Thoracic aorta (tissue), 2 donors: ENCODE measurements at places on chromosomes 16 and 17. TPM values are rescaled to one million over a fixed set of nuclear protein-coding genes. Genes with fewer than 3 reads are reported as not detected.

- DNase-seq, result no peak
These were observed 85.6 kb upstream of the TNRC6C start for GRCh38 chr17:77872714-77873499.

The CCL17 gene
- total RNA-seq, result not detected

The ERCC4 gene
- total RNA-seq, result 13.8 TPM

The TBX2 gene
- 49.5 TPM for total RNA-seq

The OTOP3 gene
- not detected for total RNA-seq

The LDHD gene
- total RNA-seq, result 7.2 TPM

- no peak for DNase-seq
These were observed 15.9 kb downstream of the ST6GALNAC2 start for GRCh38 chr17:76569607-76570279.

The OR2C1 gene
- not detected for total RNA-seq

- DNase-seq, result peak; percentile 4
These were observed 2.7 kb upstream of the TANC2 start for GRCh38 chr17:62963296-62963695.

GRCh38 chr16:65863236-65863635 is 503.3 kb upstream of the CDH5 start:
- DNase-seq, result no peak

- DNase-seq, result no peak
These were observed 49.8 kb downstream of the WDR45B start for GRCh38 chr17:82598256-82599119.

GRCh38 chr16:53453928-53454327 is 19.7 kb downstream of the RBL2 start:
- DNase-seq, result no peak

DNA sequence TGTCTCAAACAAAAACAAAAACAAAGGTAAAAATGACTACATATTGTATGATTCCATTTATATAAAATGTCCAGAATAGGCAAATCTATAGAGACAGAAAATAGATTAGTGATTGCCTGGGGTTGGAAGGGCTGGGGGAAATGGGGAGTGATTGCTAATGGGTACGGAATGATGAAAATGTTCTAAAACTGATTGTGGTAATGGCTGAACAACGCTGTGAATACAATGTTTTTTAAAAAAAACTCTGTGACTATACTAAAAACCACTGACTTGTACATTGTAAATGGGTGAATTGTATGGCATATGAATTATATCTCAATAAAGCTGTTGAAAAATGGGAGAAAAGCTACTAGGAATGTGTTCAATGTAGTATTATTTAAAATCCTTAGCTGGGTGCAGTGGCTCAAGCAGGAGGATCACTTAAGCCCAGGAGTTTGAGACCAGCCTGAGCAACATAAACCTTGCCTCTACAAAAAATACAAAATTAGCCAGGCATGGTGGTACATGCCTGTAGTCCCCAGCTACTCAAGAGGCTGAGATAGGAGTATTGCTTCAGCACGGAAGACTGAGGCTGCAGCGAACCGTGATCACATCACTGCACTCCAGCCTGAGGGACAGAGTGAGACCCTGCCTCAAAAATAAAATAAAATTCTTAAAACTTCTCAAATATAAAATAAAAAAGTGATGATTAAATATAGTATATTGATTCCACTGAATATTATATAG is 47.9 kb downstream of the TOM1L2 start:
- no peak for DNase-seq

- peak; percentile 51 for DNase-seq
These were observed 9.2 kb downstream of the SP2 start for GRCh38 chr17:47905221-47905733.

The LITAFD gene
- total RNA-seq, result not detected

The PRSS27 gene
- 8.7 TPM for total RNA-seq

- DNase-seq, result no peak
These were observed 41.2 kb downstream of the RAB11FIP3 start for GRCh38 chr16:466651-467050.

The HCRT gene
- total RNA-seq, result not detected

DNA sequence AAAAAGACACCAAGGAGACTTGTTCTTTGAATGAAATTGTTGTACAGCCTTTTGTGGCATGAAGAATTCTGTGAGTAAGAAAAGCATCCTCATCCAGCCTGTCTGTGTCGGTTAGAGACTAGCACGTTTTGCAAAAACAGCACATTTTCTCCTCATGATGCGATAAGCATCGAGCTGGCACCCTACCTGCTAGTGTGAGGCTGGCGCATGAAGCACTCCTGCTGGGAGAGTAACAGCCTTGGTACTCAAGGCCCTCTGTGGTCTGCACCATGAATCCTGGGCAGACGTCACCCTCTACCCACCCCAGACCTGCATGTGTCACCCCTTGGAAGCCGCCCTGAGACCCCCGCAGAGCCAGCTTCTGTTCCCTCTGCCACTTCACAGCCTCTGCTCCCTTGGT is 92.6 kb upstream of the TMEM132E start:
- no peak for DNase-seq

The HOXB13 gene
- total RNA-seq, result not detected

DNA sequence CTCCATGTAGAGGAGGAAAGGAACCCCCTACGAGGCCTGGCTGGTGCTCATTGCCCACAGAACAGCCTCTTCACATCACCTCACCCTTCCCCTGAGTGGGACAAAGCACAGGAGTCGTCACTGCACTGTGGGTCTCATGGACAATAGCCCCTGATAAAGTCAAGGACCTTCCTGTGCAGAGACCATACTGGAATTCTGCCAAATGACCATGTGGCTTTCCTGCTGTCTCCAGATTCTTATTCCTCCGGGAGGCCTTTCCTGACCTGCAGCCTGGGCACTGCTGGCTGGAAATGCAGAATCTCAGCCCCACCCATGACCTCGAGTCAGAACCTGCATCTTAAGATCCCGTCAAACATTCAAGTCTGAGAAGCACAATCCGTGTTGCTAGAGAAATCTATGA is 60.5 kb upstream of the ERN1 start:
- DNase-seq, result no peak

GRCh38 chr17:740240-741017 is 8.0 kb downstream of the TLCD3A start:
- no peak for DNase-seq

DNA sequence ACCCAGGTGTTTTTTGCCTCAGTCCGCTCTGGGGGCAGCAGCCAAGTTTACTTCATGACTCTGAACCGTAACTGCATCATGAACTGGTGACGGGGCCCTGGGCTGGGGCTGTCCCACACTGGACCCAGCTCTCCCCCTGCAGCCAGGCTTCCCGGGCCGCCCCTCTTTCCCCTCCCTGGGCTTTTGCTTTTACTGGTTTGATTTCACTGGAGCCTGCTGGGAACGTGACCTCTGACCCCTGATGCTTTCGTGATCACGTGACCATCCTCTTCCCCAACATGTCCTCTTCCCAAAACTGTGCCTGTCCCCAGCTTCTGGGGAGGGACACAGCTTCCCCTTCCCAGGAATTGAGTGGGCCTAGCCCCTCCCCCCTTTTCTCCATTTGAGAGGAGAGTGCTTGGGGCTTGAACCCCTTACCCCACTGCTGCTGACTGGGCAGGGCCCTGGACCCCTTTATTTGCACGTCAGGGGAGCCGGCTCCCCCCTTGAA is 2.1 kb upstream of the C17orf107 start:
- no peak for DNase-seq

GRCh38 chr17:57527221-57528057 is 217.7 kb downstream of the CCDC182 start:
- no peak for DNase-seq

DNA sequence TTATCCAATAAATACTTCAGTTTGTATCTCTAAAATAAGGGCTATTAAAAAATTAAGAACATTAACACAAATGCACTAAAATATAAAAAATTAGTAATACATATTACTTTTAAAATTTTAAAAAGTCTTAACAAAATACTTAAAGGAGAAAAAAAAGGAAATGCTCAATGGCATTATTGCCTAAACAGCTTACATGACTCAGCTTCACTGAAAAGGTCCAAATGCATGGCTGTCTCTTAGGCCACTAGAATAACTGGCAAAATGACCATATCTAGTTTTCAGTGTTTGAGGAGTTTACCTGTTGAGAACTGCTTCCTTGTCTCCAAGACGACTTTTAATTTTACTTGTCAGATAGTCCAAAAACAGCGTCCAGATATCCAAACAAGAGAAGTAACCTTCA is 66.0 kb downstream of the XPO6 start:
- DNase-seq, result no peak

The EVI2B gene
- 14.4 TPM for total RNA-seq

DNA sequence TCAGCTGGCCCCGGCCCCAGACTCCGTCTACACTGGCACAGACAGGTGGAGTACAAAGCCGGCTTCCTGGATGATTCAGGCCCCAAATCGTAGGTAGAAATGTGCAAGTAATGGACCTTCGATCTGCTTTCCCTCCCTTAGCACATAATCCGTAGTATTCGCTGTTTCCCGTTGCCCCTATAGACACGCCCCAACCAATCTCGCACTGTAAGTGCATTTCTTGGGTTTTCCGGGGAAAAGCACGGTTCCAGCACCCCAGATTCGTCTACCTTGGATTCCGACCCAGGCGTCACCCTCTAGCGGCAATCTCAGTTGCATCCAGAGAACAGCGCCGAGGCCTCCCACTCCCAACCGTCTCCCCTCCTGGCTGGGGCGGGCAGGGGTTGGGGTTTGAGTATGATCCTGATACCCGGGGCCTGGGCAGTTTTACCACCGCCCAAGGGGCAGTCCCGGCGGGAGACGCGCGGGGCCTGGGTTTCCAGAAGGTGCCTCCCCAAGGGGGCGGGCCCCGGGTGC is 12.1 kb upstream of the FOXF1 start:
- DNase-seq, result no peak

DNA sequence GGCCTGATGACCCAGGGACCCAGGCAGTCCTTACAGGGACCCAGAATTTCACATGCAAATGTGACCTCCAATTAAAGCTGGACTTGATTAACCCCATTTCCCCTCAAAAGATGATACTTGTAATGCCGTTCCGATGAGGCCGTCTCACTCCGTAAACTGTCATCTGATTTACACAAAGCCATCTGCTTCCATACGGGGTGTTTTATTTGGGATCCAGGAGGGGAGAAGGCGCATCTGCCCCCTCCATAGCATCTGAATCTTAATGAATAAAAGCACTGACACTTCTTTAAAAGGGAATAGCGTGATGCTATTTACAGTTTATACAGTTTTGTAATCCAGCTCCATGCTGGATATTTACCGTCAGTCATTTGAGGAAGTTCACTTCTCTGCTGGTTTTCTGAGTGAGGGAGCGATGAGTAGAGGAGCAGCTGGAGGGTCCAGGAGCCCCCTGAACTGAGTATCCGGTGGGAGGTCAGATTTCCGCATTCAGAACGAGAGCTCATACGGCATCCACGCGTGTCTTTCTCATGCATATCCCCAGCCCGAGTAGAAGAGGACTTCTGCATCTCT is 452.7 kb downstream of the WWOX start:
- DNase-seq, result no peak

DNA sequence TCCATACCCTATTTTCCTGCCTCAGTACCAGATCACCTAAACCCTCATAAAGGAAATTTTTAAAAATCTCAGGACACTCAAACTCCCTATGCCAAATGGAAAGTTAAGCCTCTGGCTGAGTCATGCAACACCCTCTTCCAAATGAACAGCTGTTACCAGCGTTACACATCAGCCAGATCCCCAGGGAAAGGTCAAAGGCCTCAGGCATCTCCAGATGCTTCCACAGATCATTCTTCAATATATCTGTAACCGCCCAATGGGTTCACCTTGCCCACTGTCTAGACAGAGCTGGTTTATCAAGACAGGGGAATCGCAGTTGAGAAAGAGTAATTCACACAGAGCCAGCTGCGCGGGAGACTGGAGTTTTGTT is 29.1 kb upstream of the SHCBP1 start:
- no peak for DNase-seq

- no peak for DNase-seq
These were observed at the start of gene CDYL2 for GRCh38 chr16:80804526-80805383. Gene CDYL2 (minus strand): TSS chr16:80804598. CDS start chr16:80804173, 425 bp downstream.

The PRDM7 gene
- total RNA-seq, result not detected

The PDE6G gene
- total RNA-seq, result not detected

The CDH5 gene
- 21.1 TPM for total RNA-seq

DNA sequence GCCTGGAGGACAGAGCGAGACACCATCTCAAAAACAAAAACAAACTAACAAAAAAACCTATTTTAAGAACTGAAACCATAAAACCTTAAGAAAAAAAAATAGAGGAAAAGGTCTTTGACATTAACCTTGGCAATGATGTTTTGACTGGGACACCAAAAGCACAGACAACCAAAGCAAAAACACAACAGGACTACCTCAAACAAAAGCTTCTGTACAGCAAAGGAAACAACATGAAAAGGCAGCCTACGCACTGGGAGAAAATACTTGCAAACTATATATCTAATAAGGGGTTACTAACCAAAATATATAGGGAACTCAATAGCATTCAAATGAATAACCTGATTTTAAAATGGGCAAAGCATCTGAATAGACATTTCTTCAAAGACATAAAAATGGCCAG is 32.3 kb downstream of the CDR2 start:
- no peak for DNase-seq

GRCh38 chr16:1105888-1106620 is 10.0 kb upstream of the C1QTNF8 start:
- DNase-seq, result no peak

The KRT31 gene
- total RNA-seq, result not detected

The ZNF423 gene
- 16.2 TPM for total RNA-seq

The KRT33B gene
- total RNA-seq, result not detected

- DNase-seq, result no peak
These were observed 129.9 kb downstream of the SDK2 start for GRCh38 chr17:73514146-73514863.

The CDRT15L2 gene
- total RNA-seq, result not detected

DNA sequence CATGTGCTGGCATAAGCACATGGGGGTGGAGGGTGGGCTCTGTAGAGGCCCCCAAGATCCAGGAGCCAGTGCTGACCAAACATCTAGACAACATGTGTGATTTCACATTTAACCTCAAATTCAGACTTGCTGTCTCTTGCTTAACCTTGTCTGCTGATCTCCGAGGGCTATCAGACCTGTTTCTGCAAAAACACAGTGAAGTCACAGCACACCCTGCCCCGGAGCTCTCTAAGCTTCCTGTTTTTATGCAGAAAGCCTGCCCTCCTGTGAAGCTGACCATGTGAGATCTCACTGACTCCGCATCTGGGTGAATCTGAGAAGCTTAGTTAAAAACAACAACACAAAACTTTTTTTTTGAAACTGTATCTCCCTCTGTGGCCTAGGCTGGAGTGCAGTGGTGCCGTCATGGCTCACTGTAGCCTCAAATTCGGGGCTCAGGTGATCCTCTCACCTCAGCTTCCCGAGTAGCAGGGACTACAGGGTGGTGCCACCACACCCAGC is 6.6 kb upstream of the DPEP2 start:
- no peak for DNase-seq

DNA sequence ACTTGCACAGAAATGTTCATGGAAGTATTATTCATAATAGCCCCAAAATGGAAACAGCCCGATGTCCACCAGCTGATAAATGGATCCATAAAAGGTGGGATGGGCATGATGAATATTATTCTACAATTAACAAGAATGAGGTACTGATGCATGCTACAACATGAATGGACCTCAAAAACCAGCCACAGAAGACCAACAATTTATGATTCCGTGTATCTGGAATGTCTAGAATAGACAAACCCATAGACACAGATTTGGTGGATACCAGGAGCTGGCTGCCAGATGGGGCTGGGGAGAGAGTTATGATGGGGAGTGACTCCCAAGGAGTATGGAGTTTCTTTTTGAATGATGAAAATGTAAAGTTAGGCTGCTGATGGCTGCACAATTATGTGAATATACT is 10.8 kb upstream of the NAGLU start:
- DNase-seq, result no peak

The G6PC1 gene
- total RNA-seq, result not detected

The POLR2A gene
- 151 TPM for total RNA-seq

GRCh38 chr17:13351046-13351445 is 250.7 kb downstream of the HS3ST3A1 start:
- no peak for DNase-seq

The CDK3 gene
- total RNA-seq, result 3.2 TPM
